ENCODE measurements at places on chromosomes 7 and 10.

GRCh38 chr7:69651101-69651590 is 52.9 kb downstream of the AUTS2 start:
- ATAC-seq: peak; percentile 25

- ATAC-seq: no peak
Measured at GRCh38 chr7:47584536-47584895, 2.6 kb upstream of the TNS3 start.

GRCh38 chr10:71213761-71214440 is 1.5 kb downstream of the UNC5B start:
- no peak for ATAC-seq

DNA sequence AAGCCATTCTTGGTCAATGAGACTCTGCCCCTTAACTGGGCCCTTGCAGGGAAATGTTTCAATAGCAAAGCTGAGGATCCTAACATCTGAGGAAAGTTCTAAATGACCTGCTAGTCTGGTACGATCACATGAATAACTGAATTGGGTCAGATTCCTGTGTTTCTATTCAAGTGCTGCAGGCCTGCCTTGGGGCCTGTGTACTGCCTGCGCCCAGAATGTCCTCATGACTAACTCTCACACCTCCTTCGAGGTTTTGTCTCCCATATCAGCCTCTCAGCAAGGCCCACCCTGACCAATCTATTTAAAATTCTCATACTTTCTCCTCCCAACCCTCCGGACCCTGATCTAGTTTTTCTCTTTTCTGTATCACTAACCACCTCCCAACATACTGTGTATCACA is 4.4 kb downstream of the JAZF1 start:
- no peak for ATAC-seq

- ATAC-seq: no peak
Measured at GRCh38 chr10:32971536-32972091, 13.6 kb upstream of the ITGB1 start.

GRCh38 chr7:156434706-156435105 is 205.9 kb upstream of the RNF32 start:
- no peak for ATAC-seq

GRCh38 chr10:103794996-103795395 is 60.4 kb downstream of the SH3PXD2A start:
- no peak for ATAC-seq

DNA sequence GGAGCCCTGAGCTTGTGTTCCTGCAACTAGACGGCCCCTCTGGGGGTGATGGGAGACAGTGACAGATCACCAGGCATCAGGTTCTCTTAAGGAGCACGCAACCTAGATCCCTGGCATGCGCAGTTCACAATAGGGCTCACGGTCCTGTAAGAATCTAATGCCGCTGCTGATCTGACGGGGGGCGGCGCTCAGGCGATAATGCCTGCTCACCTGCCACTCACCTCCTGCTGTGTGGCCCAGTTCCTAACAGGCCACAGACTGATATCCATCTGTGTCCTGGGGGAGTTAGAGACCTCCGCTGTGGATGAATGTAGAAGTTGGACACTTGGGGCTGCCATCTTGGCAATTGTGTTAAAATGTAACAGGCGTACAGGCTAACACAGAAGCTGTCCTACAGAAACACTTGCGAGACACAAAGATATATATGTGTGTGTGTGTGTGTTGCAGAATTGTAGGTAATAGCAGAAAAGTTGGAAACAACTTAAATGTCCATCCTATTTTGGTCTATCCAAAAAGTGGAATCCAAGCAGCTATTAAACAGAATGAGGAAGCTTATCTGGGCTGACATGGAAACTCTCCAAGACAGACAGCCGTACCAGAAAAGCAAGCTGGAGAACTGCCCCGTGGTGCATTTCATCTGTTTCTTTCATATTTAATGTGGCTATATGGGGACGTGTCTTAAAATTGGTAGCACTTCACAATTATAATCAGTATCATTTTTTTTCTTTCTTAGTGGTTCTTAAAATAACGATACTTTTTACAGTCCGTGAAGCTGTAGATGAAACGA is 82.8 kb downstream of the MKI67 start:
- ATAC-seq: no peak

DNA sequence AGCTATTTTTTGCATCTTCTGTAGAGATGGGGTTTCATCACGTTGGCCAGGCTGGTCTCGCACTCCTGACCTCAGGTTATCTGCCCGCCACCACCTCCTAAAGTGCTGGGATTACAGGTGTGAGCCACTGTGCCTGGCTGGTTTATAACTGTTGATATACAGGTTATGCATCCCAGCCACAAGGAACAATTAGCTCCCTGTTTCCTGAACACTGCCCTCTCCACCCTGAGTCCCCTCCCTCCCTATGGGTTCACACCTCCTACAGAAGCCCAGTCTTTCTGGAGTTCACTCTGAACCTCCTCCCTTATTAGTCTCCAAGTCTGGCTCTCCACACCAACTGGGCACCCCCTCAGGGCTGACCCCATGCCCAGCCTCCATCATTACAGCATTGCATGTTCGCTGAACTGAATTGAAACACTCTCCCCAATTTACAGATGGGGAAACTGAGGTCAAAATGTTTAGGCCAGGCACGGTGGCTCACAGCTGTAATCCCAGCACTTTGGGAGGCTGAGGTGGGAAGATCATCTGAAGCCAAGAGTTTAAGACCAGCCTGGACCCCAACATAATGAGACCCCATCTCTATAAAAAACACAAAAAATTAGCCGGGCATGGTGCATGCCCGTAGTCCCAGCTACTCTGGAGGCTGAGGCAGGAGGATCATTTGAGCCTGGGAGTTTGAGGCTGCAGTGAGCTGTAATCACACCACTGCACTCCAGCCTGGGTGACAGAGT is 1.7 kb upstream of the CLIP2 start:
- ATAC-seq: no peak

DNA sequence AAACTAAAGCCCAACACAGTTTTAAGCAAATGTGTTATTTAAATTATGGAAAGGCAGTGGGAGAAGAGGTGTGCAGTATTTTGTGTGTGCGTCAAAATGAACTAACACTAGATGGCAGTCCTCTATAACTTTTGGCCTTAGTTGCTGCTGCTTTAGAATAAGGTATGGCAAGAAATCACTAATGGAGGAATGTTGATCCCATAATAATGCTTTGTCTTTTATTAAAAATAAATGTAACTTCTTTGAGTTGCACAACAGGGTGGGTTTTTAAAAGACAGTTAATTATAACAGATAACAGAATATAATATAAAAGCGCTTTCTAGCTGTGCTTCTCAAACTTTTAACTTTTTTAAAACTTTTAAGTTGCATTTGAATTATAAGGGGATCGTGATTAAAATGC is 56.4 kb downstream of the BBS9 start:
- no peak for ATAC-seq

- no peak for ATAC-seq
Measured at GRCh38 chr7:29281782-29282541, 87.4 kb downstream of the CHN2 start.

GRCh38 chr7:52482076-52482475 is 553.4 kb upstream of the POM121L12 start:
- no peak for ATAC-seq

DNA sequence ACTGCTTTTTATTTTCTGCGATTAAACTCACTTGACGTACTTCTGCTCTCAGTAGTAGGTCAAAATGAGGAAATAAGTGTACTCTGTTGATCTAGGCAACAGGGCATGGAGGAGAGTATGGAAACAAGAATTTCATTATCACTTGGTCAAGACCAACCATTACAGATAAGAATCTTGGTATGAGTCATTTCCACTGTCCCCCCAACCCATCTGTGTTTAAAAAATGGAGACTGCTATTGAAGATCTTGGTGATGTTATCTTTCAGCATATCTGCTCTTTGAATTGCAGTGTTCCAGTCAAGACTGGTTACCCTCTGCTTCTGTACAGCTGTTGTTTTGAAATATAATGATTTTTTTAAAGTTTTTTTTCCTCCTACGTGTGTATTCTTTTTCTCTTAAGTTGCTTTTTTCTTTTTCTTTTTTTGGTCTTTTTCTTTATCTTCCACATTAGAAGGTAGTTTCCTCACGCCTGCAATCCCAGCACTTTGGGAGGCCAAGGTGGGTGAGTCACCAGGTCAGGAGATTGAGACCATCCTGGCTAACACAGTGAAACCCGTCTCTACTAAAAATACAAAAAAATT is 11.7 kb downstream of the STAM start:
- ATAC-seq: peak; percentile 50
